ENCODE measurements at places on chromosomes 16 and 17.
A peak's percentile ranks its signal among the peaks of the same experiment; 100 is the strongest.

DNA sequence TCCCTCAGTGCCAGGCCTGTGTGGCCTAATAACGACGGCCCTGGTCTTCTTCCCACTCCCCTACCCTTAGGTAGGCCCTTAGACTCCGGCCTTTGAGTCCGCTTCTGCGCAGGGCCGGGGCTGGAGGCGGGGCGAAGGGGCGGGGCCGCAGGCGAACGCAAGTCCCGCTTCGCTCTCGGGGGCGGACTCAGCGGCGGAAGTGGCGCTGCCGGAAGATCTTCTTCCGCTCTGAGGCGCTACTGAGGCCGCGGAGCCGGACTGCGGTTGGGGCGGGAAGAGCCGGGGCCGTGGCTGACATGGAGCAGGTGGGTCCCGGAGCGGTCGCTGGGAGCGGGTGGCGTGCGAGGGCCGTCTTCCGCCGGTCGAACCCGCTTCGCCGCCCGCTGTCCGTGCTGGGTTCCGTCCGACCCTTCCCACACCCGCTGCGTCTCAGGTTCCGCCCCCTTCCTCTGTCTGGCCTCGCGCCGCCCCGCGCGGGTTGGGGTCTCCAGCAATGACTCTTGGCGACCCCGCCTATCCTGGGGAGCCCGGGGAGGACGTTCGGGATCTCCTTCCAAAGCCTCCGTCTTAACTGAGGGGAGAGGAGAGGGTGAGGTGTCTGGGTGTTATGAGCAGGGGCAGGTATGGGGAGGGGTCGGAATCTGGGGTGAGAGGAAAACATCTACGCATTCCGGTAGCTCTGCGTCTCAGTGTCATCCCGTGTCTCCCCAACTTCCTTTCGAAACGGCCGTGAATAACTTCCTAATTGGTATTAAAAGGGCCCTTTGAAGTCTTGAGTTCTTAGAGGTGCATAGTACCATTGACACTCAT lies at the start of gene STARD3:
Gene STARD3, plus strand, starts transcription at position 218 of the 810 bp plus-strand sequence. CDS start 16,388 bp downstream, outside the sequence.
- DNase-seq, result peak; percentile 81

DNA sequence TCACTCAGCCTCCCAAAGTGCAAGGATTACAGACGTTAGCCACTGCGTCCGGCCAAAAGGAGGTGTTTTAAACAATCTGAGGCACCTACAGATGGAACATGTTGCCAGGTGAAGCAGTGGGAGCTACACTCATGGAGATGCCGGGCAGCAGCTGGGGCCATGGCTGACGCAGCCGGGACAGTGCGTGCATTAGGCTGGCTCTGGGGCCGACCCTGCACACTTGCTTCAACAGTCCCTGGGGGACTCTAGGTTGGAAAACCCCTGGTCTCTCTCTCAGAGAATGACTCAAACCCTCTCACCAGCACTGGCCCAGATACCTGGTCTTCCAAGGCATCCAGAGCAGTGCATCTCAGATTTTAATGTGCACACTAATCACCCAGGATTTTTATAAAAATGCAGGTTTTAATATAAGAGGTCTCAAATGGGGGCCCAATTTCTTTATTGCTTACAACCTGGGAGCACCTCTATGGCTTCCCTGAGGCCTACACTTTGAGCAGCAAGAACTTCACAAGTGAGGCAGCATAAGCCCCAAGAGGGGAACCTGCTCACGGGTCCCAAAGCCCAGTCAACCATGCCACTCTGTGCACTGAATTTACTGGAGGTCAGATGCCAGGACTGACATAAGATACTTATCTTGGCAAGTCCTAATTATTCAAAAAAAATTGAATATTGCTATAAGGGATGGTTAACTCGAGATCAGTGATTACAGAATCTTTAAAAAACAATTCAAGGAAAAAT lies 70.8 kb upstream of the TRAP1 start:
- DNase-seq, result no peak

GRCh38 chr16:11980136-11980844 lies 3.8 kb downstream of the SNX29 start:
- DNase-seq, result no peak

- no peak for DNase-seq
These were observed 8.3 kb upstream of the GEMIN4 start for GRCh38 chr17:760371-760770.

GRCh38 chr16:4768549-4769305 lies 1.8 kb upstream of the ZNF500 start:
- peak; percentile 98 for DNase-seq

DNA sequence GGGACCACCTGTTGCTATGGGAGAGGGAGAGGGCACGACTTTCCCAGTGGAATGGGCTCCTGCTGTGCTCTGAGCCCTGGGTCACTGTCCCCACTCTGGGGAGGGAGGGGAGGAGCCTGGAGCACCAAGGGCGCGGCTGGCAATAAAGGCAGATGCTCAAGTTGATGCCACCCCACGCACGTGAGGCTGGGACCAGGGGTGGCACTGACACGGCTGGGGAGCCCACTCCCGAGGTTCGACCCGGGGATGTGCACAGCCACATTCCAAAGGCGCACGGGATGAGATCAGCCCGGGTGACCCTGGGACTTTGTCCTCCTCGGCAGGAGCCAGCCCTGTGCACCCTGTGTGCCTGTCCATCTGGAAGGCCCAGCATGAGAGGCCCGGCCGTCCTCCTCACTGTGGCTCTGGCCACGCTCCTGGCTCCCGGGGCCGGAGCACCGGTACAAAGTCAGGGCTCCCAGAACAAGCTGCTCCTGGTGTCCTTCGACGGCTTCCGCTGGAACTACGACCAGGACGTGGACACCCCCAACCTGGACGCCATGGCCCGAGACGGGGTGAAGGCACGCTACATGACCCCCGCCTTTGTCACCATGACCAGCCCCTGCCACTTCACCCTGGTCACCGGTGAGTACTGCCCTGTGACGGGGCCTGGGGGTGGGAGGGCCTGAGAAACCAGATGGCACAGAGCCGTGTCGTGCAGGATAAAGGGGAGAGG lies at the start of gene ENPP7:
Gene ENPP7, plus strand, starts transcription at position 175 of the 715 bp plus-strand sequence. Its CDS starts 197 bp downstream, at position 372.
- no peak for DNase-seq

DNA sequence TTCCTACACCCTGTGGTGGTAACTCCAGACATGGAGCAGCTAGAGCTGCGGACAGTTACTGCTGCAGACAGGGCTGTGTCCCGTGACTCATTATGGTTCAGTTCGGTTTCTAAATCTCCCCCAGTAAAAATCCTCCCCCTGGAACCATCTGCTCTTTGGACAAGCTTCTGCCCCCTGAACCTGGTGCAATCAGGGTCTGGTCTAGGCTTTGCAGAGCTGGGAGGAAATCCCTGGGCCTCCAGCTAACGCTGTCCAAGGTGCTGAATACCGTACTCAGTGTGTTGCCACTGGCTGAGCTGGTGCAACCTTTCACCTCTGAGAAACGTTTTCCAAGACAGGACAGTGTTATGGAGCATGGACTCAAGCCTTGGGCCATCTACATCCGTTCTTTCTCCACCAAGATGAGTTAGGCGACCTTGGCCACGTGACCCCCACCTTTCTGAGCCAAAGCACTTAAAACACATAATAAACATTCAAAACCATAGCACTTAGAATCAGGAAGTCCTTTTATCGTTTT lies 142.0 kb downstream of the CPPED1 start:
- DNase-seq, result no peak

GRCh38 chr17:39239640-39240314 lies 14.0 kb upstream of the STAC2 start:
- no peak for DNase-seq

- no peak for DNase-seq
These were observed 331.3 kb upstream of the EEF2KMT start for GRCh38 chr16:5428932-5429331.

GRCh38 chr17:3039736-3040135 lies 23.7 kb downstream of the OR1D5 start:
- no peak for DNase-seq

GRCh38 chr17:69460963-69461922 lies 46.7 kb downstream of the MAP2K6 start:
- DNase-seq, result no peak

DNA sequence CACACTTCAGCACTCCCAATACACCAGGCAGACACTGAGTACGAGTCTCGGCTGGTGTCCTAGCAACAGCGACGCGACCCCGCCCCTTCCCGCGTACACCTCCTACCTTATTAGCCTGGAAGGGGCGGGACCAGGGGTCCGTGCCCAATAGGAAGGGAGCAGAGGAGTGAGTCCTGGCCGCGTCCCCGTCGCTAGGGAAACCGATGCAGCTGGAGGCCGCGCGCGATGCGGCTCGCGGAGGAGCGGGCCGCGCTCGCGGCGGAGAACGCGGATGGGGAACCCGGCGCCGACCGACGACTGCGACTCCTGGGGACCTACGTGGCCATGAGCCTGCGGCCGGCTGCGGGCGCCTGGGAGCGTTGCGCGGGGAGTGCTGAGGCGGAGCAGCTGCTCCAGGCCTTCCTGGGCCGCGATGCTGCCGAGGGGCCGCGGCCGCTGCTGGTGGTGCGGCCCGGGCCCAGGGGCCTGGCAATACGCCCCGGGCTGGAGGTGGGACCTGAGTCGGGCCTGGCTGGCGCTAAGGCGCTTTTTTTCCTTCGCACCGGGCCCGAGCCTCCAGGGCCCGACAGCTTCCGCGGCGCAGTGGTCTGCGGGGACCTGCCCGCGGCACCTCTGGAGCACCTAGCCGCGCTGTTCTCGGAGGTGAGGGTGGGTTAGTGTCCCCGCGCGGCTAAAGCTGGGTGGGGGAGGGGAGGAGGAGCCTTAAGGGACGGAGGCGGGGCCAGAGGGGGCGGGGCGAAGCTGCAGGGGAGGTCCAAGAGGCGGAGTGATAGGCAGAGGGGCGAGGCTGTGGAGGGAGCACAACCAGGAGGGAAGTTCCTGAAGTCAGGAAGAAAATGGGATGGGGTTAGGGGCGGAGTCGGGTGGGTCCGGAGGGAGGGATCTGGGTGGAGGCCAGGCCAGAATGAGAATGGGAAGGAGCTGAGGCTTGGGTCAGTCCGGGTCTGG lies at the start of gene DNAH9:
Gene DNAH9, plus strand, starts transcription at position 197 of the 948 bp plus-strand sequence. Its CDS starts 29 bp downstream, at position 226.
- peak; percentile 74 for DNase-seq

DNA sequence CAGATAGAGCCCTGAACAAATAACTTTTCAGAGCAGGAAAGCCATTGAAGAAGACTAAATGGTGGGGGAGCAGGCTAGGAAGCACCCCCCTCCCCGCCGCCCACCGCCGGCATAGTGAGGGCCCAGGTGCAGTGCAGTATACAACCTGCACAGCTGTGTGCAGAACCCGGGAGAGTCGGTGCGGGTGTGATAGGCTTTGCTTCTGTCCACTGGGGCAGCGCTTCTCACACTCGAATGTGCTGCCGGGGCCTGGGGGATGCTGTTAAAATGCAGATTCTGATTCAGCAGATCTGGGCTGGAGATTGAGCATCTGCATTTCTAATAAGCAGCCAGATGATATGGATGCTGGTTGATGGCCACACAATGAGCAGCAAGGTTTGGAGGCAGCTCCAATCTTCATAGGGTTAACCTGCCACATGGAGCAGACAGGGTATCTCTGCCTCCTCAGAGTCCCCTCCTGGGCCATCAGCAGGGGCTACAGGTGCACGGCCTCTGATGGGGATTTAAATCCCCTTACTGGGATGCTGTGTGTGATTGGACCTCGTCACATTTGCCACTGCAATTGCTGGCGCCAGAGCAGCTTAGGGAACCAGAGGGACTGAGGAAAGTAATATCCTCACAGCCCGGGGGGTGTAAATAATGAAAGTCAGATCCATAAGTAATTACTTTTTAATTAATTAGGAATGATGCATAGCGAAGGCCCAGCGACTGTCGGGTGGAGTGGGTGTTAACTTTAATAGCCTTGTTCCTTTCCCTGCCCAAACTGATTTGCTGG lies 172.0 kb upstream of the RPL38 start:
- DNase-seq, result no peak

DNA sequence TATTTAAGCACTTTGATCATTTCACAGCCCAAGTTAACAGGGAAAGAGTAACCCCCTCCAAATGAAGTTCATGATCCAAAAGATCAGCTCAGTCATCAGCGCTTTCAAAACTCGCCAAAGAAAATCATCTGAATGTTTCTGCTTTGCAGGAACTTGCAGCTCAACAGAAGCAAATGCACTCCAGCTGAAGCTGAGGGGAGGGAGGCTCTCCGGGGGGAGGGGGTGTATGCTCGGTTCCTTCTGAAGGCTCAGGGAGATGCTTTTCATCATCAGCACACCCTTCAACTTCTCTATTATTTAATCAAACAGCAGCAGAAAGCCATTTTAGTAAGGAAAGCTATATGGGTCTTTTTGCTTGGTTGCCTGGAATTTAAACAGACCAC lies 24.4 kb upstream of the ERN1 start:
- DNase-seq, result no peak

DNA sequence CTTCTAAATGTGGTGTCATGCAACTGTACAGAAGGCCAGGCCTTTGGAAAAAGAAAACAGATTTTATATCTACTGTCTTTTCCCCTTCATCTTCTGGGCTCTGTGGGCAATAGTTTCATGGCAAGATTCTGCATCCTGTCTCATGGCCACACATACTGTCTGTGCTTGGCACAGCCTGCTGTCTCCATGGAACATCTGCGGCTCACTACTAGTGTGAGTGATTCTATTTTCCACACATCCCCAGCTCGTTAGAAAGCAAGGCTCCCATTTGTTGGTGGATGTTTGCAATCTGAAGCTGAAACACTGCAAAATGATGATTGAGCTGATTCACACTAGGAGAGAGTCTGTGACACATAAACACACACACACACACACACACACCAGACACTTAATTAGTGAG lies 32.4 kb downstream of the CACNG3 start:
- no peak for DNase-seq

DNA sequence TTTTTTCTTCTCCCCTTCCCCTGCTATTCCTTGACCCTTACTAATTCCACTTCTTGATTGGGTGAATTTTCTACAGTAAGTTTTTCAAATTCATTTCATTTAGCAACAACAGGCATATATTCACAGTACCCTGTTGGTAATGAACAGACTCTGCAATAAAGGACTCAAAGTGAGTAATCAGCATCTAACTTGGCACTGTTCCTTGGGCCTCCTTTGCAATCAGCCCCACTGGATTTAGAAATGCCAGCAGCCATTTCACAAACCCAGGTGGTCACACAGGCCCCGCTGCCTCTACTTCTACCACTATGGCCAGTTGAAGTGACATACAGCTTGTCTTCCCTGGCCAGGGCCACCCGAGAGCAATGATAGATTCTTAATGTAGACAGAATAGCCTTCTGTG lies 113.8 kb downstream of the CYB561 start:
- DNase-seq, result no peak

- no peak for DNase-seq
These were observed 25.9 kb upstream of the LITAF start for GRCh38 chr16:11612665-11613025.

DNA sequence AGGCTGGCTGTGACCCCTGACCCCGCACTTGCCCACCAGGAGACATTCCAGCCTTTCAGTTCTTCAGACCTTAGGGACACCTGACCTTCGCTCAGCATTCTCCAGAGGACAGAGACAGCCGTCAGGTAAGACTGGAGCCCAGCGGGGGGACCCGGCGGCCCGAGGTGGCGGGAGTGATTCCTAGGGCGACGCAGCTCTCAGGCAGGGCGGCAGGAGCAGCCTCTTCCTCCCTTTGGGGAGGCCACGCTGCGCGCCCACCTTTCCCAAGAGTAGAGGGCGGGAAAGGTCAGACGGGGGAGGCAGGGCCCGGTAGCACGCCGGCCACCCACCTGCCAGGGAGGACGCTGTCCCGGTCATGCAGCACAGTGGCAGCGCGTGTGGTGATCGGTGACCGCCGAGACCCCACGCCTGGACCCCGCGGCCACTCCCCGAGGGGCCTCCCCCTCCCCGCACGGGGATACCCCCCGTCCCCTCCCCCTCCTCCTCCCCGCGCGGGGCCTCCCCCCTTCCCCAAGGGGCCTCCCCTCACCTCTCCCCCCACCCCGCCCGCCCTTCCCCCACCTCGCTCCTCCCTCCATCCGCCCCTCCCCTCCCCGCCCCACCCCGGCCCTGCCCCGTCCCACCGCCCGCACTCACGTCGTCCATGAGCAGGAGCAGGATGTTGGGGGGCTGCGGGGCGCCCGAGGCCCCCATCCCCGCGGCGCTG lies 472 bp downstream of the GALNS start:
- DNase-seq, result no peak

Data from COLO829 (cell line).